Daoy (cell line): ENCODE measurements at places on chromosomes 1 and 21. TPM values are rescaled to one million over a fixed set of nuclear protein-coding genes. Genes with fewer than 3 reads are reported as not detected.

The ZBTB8A gene
- 3.2 and 6.2 TPM in 2 replicates for total RNA-seq

The SEMA6C gene
- 0.40 TPM in 1 of 2 replicates, not detected in the other for total RNA-seq

The KIRREL1 gene
- 42.6 and 46.0 TPM in 2 replicates for total RNA-seq

The COL6A2 gene
- 456 and 480 TPM in 2 replicates for total RNA-seq

The SPATA45 gene
- not detected in 2 replicates for total RNA-seq

The TRIM17 gene
- total RNA-seq: not detected in 2 replicates

The REN gene
- total RNA-seq: not detected in 2 replicates

The FUCA1 gene
- 17.0 and 21.6 TPM in 2 replicates for total RNA-seq

The PLA2G2A gene
- not detected in 2 replicates for total RNA-seq

The KIAA1614 gene
- total RNA-seq: 0.48 and 0.57 TPM in 2 replicates

The DNASE2B gene
- not detected in 2 replicates for total RNA-seq

The SUMO3 gene
- total RNA-seq: 98.9 and 125 TPM in 2 replicates

The NLRP3 gene
- total RNA-seq: 3.8 and 4.6 TPM in 2 replicates

- DNase-seq: no peak
Measured at GRCh38 chr1:3657578-3658230, 5.4 kb downstream of the TP73 start.

DNA sequence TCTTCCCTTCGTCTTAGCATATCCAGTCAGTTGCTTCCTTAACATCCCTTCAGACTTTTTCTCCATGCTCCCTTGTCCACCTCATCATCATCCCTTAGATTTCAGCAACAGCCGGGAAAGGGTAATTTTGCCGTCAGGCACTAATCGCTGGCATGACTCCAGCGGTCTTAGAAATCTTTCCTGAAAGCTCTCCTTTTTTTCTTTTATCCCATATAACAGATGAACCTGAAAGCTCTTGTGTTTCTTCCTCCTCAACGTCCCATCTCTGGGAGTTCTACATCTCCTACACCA, 10.4 kb upstream of the BOLA1 start:
- no peak for DNase-seq

GRCh38 chr1:12249181-12249580, 19.4 kb downstream of the VPS13D start:
- DNase-seq: no peak

GRCh38 chr1:205015241-205015640, 27.8 kb upstream of the CNTN2 start:
- DNase-seq: no peak

- no peak for DNase-seq
Measured at GRCh38 chr1:33727310-33727709, 136.6 kb upstream of the HMGB4 start.

GRCh38 chr1:200368556-200368955, 41.3 kb downstream of the ZNF281 start:
- no peak for DNase-seq

DNA sequence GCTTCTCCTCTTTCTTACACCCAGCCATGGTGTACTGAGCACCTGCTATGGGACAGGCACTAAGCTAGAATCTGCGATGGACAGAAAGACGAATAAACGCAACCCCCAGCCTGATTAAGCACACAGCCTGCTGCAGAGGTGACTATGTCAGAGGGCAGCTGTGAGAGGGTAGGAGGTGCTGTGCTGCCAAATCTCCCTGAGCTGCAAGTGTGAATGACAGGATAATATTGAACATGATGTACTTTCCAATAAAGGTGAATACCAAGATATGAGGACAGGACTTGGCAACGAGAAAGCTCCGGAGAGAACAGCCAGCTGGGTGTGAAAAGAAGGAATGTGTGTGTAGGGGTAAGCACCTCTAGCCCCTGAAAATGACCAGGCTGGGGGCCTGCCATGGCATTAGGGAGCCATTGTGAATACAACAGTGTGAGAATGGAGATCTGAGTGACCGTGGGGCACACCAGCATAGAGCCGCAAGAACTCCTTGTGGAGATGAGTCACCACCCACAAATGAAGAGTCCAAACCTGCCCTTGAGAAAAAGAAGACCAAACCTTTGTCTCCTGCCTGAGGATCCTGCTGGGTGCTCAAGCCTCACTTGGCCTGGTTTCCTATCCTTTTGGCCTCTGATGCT, 83.0 kb upstream of the ATF3 start:
- peak; percentile 70 for DNase-seq

GRCh38 chr1:199123615-199124014, 484.8 kb downstream of the PTPRC start:
- DNase-seq: peak; percentile 37

DNA sequence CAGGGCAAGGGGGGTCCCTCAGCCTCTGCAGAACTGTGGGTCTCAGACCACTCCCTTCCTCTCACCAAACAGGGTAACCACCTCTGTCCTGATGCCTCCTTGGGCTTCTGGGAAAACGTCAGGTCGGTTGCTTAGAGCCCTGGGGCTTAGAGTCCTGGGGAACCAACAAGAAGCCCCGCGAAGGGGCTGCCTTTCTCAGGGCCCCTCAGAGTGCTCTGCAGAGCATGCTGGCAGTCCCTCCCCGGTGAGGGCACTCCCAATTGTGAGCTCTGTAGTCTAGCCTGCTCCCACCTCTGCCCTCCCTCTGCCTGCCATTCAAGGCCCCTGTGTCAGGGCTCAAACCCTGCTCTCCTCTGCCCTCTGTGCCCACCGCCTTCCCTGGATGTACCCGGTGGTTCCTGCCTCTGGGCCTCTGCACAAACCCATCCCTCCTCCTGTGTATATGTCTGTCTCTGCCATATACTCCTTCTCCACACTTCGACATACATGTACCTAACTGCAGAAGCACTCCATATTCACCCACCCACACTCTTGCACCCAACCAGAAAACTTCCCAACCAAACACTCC, 92.3 kb downstream of the DMRTB1 start:
- no peak for DNase-seq

GRCh38 chr1:193498088-193498655, 311.8 kb upstream of the B3GALT2 start:
- peak; percentile 11 for DNase-seq

DNA sequence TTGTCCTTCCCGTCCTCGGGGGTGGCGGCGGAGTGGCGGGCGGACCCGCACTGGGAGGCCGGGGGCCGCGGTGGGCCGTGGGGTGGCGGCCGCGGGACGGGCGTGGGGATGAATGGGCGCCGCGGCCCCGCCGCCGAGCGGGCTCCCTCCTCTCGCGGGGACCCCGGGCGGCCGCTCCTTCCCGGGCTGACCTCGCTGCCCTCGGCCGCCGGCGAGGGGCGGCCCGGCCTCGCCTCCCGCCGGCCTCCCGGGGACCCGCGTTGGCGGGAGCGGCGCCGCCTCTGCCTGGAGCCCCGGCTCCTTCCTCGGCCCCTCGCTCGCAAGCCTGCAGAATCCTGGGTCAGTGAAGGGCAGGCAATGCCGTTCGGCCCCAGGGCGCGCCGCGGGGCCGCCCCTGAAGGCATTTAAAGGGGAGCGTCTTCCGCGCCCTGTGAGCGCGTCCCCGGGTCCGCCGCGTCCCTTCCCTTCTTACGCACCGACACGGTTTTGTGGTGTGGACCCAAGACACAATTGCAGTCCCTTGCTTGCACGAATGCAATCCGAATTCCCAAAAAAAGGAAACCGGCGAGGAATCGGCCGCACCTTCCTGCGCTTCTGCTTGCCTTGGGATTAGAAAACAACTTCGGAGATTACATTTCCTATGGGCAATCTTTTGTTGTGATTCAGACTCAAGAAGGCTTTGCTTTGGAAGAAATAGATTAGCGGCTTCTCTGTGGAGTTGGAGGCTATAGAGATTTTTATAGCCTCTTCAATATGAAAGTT, 776 bp downstream of the ITSN1 start:
- peak; percentile 58 for DNase-seq

DNA sequence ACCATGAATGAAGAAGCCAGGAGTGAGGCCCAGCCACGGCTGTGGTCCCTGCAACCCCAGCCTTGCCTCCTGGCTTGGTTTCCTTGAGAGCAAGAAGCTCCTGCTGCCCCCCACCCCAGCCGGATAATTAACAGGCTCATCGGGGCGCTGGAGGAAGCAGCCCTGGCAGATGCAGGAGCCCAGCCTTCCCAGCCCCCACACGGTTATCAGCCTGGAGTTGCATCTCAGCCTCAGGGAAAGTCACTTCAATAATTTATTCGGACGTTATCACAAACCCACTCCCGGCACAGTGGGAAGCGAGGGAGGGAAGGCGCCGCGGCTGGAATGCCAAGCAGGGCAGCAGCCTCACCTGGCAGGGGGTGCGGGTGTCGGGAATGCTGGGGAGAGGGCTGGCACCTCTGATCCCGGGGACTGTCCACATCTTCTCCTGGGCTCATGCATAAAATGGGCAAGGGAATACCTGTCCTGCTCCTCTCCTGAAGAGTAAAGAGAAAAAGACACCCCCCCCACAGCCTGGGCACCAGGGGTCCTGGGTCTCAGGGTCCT, 43.3 kb upstream of the LRP8 start:
- DNase-seq: no peak

GRCh38 chr1:9840176-9840575, 16.4 kb upstream of the CLSTN1 start:
- DNase-seq: no peak

- DNase-seq: peak; percentile 1
Measured at GRCh38 chr21:45857761-45858160, 123.8 kb upstream of the COL6A1 start.

DNA sequence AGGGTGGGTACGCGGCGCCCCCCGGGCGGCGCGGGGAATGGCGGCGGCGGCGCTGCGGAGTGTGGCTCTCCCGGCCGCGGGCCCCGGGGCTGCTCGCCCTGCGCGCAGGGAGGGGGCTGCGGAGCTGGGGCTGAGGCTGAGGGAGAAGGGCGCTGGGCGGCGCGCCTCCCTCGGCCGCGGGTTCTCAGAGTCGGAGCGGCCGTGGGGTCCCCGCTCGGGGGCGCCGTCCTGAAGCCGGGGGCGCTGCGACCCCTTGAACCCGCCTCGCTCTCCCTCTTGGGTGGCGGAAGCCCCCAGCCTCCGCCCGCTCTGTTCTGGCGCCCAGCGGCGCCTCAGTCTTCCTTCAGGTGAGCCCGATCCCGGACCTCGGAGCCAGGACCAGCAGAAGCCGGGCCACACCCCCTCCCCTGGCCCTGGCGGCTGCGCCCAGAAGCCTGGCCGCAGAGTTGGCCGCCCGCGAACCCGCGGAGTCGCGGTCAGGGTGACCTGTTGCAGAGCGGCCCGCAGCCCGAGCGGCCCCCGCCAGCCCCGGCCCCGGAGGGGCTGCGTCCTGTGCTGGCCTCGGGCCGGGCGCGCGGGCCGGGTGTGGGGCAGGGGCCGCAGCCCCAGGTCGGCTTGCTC, 532 bp downstream of the RALGPS2 start:
- peak; percentile 51 for DNase-seq

- DNase-seq: peak; percentile 70
Measured at GRCh38 chr1:181482521-181483284, 614 bp upstream of the CACNA1E start.

DNA sequence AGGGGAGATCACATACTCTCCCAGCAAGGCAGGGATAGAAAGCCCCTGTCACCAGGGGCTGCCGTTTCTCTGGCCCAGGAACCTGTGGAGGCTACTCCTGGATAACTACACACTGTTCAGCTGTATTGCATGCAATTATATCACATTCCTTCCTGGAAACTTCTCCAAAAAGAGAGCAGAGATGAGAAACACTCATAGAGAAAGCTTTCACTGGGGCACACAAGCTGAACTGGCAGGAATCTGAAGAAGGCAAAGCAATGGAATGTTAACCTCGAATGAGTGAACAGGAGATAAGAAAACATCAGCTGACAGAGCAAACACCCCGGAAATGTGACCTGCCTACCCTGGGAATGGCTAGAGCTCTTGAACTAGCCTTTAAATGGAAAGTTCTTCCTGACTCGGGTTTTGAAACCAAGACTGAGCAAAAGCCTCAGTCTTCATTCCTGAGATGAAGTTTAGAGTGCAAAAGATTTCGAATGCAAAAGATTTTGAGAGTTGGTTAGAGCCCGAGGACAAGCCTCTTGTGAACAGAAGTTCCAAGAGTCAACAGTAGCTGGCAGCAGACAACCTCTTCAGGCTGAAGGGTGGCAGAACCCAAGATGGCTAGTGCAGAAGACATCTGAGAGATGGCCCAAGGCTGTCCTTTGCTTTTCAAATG, 32.3 kb downstream of the CCN1 start:
- DNase-seq: peak; percentile 90

GRCh38 chr1:201493757-201494617, 12.9 kb downstream of the CSRP1 start:
- DNase-seq: no peak

DNA sequence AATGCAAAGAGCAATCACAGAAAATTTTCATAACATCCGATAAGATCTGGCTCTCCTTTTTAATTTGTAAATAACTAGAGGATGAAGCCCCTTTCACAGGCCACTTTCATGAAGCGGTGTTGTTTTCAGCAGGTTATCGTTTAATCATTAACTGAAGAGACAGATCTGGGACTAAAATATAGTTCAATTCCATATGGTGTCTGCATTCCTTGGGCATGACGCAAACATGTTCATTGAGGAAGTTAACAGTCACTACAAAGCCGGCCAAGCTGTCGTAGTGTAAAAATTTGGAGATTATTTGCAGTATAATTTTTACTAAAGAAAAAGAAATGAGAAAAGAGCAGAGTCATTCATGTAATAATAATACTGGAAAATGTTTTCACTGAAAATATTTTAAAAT, 565.2 kb upstream of the ADAMTS5 start:
- peak; percentile 74 for DNase-seq

DNA sequence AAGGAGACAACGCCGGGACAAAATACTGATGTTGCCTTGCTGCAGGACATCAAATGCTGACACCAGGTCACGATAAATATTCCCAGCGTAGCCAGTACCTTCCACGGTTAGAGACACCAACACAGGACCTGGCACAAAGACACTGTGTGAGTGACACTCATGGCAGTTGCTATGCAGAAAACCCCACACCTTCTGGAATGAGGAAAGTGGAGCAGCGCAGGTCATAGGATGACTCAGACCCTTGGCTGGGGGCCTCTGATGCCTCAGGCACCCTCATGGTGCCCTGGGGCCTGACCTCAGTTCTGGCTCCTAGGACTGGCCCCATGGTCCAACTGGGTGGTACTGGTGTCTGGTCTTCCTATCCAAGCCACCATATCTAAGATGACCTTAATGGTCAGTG, 7.0 kb downstream of the DCST2 start:
- DNase-seq: peak; percentile 72

DNA sequence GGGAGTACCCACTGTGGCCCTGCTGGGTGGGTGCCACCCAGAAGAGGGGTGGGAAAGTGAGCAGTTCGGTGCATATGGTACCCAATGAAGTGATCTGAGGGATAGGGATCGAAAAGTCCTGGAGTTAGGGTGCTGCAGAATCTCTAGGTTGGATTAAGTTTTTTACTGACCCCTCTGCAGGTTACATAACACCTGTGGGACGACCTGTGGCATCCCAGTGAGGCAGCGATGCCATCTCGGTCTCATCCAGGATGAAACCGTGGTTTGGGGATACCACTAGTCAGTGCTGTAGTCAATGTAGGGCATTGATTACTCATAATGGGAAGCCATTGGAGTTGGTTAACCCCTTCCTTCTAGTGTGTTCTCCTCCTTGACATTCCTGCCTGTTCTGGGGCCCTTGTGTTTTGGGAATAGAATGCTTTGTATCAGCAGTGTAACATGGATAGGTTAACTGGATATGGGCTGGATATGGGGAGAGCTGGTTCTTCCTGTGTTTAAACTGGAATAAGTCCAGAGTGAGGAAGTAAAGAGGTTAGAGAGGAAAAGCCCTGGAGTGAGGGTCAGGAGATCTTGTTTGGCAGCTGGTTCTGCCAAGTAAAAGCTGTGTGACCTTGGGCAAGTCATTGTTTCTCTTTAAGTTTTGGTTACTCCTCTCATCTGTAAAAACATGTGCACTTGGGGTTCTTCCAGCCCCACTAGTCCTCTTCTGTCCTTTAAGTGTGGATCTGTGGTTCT, 42.8 kb upstream of the ATF3 start:
- DNase-seq: no peak

- DNase-seq: no peak
Measured at GRCh38 chr21:14474995-14475394, 71.1 kb downstream of the SAMSN1 start.

- DNase-seq: peak; percentile 92
Measured at GRCh38 chr1:211511947-211512346, 20.0 kb upstream of the RD3 start.
